ENCODE measurements at places on chromosomes 1 and 21. TPM values are rescaled to one million over a fixed set of nuclear protein-coding genes. Genes with fewer than 3 reads are reported as not detected.

The PPIAL4G gene
- total RNA-seq = not detected

- no peak for ATAC-seq
These were observed 300.2 kb upstream of the DUSP10 start for GRCh38 chr1:222042120-222042519.

DNA sequence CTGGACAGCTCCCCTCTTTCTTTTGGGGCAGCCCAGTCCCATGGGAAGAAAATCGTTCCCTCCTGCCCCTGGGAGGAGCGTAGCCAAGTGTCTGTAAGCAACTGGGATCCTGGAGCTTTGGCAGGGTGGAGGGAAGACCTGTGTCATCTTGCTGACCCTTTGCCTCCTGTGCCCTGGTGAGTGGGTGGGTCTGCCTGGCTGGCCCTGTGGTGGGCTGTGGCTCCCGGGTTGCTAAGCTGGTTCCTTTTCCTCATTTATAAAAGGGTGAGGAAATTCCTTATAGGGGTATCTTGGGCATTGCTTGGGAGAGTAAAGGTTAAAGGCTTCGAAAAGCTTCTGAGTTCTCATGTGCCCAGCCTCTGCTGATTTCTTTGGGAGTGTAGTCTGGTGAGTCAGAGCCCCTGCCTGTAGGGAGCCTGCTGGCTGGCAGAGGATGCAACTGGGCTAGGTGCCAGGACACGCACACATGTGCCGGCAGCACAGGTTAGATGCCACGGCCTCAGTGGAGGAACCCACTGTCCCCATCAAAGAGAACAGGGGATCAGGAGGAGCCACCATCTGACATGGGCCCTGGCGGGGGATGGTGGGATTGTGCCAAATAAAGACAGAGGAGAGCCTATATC, 85.2 kb downstream of the ARHGEF10L start:
- peak; percentile 77 for ATAC-seq

GRCh38 chr1:248853663-248854375, 5.1 kb downstream of the ZNF692 start:
- no peak for ATAC-seq

The HES3 gene
- total RNA-seq = not detected

The IGSF5 gene
- not detected for total RNA-seq

The HTR6 gene
- total RNA-seq = not detected

The PODN gene
- total RNA-seq = 125 TPM

DNA sequence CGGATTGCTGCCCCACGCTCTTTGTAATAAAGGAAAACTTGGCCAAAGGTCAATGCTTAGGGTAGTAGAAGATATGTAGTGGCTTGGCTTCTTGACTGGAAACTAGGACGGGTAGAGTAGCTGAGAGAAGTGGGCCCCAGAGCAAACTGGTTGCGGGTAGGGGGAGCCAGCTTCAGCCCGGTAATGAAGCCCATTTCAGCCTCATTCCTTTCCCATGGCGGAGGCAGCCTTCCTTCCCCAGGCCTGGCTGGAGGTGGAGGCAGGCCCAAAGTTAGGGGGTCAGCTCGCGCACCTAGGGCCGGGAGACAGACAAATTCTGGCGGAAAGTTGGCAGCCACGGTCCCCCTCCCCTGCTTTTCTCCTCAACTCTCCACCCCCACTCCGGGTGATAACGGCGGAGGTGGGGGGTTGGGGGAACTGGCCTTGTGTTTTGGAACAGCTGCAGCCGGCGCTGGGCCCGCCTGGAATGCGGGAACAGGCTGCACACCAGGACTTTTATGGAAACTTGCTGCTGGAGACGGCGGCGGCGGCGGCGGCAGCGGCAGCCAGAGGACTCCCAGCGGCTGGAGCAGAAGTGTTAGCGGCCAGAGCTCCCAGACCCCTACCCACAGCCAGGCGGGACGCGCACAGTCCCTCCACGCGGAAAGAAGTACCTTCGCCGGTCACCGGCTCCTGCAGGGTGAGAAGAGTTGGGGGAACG, at the start of gene NEXN:
Gene NEXN, plus strand, starts transcription at position 544 of the 700 bp plus-strand sequence. CDS start 27,483 bp downstream, outside the sequence.
- peak; percentile 88 for ATAC-seq

GRCh38 chr21:36699546-36700294, 805 bp downstream of the SIM2 start:
- no peak for ATAC-seq

GRCh38 chr1:62809788-62810187, 25.9 kb downstream of the ATG4C start:
- ATAC-seq = no peak

DNA sequence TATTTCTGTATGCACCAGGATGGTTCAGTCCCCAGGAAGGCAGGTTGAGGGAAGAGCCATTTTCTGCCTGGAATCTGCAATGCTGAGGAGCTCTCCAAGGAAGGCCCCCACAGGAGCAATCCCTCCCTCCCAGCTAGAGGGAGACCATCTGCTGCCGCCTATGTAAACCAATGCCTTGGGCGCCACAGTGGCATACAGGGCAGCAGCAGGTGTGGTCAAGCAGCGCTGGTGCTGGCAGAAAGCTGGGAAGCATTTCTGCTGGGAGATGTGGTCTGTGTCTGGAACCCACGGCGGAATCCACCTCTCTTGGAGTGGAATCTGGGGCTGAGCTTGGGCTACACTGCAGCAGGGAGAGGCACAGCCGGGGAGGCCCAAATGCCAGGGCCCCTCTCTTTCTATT, 283.3 kb downstream of the RRAGC start:
- ATAC-seq = no peak

- peak; percentile 80 for ATAC-seq
These were observed 8.6 kb upstream of the EPHA2 start for GRCh38 chr1:16164213-16165072.

DNA sequence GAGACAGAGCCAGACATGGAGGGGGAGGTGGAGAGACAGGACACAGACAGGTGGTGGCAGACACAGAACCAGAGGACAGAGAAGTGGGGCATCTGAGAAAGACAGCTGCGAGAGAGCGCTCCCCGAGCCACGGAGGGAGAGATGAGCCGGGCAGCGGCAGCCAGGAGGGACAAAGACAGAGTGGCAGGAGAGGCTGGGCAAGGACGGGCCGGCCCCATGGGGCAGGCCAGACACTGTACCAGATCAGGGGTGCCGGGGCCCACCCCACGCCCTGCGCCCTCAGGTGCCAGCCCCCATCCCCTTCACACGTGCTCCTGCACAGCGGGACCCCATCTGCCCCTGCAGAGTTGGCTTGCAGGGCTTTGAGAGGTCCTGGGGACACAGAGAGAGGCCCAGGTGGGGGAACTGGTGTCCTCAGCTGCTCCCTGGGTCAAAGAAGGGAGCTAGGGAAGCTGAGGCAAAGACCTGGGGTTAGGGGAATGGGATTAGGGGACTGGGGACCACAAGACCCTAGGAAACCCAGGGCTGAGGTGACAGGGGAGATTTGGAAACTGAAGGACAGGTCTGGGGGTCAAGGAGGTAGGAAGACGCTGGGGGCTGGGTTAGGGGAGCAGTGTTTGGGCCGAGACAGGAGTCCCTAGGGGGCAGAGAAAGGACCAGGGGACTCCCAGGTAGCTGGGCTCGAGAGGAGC, 643 bp downstream of the FNDC5 start:
- ATAC-seq = no peak

- ATAC-seq = no peak
These were observed 47.6 kb downstream of the TNFSF18 start for GRCh38 chr1:173002891-173003838.

The FCRL6 gene
- not detected for total RNA-seq

The LCE1F gene
- not detected for total RNA-seq

DNA sequence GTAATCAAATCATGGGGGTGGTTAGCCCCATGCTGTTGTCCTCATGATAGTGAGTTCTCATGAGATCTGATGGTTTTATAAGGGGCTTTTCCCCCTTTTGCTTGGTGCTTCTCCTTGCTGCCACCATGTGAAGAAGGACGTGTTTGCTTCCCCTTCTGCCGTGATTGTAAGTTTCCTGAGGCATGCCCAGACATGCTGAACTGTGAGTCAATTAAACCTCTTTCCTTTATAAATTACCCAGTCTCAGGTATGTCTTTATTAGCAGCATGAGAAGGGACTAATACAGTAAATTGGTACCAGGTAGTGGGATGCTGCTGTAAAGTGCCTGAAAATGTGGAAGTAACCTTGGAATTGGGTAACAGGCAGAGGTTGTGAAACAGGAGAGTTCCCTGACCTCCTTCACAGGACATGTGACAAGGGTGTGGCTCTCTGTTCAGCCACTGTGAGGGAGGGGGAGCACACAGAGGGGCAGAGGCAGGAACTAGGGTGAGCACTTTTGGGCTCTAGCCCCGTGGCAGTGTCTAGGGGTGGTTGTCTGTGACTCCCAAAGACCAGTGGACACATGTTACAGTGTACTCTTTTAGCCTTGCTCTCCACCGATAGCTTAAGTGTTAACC, 105.3 kb downstream of the BACH1 start:
- ATAC-seq = peak; percentile 36

The CFHR4 gene
- total RNA-seq = not detected

GRCh38 chr21:42665026-42665425, 11.6 kb downstream of the PDE9A start:
- ATAC-seq = no peak

- ATAC-seq = peak; percentile 62
These were observed 12.3 kb downstream of the SORT1 start for GRCh38 chr1:109385417-109385816.

DNA sequence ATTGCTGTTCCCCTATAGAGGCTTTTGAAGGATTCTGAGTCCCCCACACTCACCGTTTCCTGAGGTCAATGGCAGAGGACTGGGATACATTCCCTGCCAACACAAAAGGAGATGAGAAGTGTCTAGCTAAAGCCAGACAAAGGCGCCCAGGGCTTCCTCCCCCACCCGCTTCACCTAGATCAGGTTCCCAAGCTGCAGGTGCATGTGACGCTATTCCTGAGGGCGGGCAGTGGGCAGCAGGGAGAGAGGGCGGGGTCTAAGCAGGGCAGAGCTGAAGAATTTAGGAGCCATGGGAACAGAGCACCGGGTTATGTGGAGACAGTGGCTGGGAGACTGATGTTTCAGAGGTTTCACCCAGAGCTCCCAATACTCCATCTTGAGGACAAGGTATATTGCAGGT, 6.0 kb upstream of the ARHGEF2 start:
- no peak for ATAC-seq

The SYT6 gene
- not detected for total RNA-seq

DNA sequence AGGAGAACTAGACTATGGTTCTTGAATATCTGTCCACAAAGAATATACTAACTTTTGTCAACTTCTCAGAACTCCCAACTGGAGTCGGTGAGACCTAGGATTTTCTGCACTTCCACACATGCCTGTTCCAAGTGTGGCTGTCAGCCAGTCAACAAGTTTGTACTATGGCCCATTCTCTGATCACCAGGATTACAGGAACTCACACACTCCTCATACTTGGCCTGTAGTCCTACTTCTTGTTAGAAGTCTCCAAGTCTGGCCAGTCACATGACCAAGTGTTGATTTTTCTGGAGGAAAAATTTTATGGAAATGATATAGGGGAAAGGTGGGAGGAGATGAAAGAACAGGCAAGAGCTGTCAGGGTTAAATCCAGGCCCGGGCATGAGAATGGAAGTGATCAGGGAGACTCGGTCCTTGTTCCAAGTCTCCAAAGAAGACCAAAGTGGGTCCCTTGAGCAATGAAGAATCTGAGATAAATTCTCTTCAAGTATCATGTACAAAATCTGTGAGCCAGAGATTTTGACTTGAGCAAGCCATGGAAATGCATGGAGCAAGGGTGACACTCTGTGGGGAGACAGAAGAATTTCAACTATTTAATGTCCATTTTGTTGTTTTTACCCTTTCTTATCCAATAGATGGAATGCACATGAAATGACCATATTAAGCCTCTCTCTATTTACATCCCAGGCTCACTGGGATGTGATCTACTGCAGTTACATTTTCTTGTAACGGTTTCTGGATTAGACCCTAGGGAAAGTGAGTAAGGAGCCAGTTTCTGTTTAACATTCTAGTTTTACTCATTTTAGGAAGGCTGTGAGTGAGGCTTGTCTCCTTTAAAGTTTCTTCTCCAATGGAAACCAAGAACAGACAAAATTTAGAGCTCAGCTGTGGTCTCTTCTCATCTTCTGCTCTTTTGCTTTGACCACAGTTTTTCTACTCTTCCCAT, 320.9 kb downstream of the ASTN1 start:
- ATAC-seq = peak; percentile 60

The INSRR gene
- not detected for total RNA-seq

DNA sequence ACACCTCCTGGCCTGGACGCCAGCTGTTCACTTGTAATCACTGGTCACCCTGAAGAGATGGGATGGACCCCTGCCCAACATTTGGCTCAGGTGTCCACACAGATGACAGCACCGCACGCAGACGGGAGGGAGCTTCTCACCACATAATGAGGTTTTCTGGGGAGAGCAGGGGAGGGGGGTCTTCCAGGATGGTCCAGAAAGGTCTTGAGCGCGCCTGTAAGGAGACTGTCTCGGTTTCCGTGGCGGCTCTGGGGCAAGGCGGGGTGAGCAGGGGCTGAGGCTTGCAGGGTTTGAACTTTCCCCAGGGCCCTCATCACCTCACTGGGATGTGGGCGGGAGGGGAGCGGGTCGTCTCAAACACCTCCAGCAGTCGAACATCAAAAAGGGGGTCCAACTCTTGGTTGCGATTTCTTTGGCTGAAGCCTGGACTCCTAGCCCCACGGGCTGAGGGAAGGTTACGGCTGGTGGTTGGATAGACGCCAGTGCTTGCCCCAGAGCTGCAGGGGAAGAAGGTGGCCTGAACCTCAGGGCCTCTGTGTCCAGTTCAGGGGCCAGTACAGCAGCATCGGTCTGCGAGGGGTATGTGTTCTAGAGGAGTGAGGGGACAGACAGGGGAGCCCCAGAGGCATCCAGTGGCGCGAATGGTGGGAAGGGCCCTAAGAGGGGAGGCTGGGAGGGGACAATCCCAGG, 53.8 kb downstream of the PRKCZ start:
- no peak for ATAC-seq

- no peak for ATAC-seq
These were observed 1.2 kb downstream of the ATP1B1 start for GRCh38 chr1:169107603-169108208.

- ATAC-seq = no peak
These were observed 40.6 kb downstream of the SELL start for GRCh38 chr1:169670836-169671235.

GRCh38 chr1:91500756-91501522, at the start of gene CDC7:
Gene CDC7, plus strand, starts transcription at chr1:91500851. Its CDS starts 866 bp downstream, at chr1:91501717.
- peak; percentile 95 for ATAC-seq

- no peak for ATAC-seq
These were observed 5.9 kb upstream of the SPRR2E start for GRCh38 chr1:153100245-153100644.

DNA sequence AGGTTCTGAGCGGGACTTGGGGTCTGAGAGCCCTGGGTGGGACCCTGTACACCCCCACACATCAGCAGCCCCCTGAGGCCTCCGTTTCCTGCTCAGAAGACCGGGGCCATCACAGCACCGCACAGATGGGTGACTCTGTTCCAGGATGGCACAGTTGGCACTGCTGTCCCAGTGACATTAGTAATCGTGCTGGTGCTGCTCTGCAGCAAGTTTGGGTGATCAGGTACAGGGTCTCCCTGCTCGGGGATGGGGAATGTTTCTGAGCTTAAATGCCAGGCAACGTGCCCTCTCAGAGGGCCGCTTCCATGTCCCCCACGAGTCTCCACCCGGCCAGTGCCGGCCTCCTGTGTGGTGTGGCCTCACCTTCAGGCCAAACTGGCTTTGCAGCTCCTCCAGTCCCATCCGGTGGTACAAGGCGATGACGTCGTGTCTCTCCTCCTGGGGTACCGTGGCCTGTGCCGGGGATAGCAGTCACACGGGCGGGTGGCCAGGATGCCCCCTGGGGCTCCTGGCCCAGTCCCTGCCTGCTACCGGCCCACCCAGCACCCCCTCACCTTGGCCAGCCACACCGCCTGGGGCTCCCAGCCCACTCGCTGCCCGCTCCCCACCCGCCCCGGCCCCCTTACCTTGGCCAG, 17.1 kb downstream of the PRXL2B start:
- no peak for ATAC-seq
